ENCODE measurements at places on chromosomes 2 and 18.

DNA sequence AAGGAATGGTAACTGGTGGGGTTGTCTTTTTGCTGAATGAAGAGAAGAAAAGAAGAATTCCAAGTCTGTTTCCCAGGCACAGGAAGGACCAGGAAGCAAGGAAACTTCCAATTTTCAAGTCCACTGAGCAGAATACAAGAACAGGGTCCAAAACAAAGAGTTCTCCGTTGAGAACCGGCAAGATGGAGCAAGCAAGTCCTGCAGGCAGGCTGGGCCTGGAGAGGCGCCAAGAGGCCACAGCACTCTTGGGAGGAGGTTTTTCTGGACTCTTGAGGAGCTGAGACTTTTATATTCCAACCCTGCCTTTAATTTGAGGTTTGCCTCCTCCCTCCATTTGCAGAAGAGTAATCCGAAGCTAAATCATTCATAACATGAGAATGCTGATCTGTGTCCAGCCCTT lies 224.5 kb downstream of the IKZF2 start:
- DNase-seq, result no peak

GRCh38 chr2:145691659-145692058 lies 1171.7 kb upstream of the ZEB2 start:
- DNase-seq, result no peak

GRCh38 chr18:78716022-78716421 lies 263.6 kb upstream of the SALL3 start:
- DNase-seq, result no peak

DNA sequence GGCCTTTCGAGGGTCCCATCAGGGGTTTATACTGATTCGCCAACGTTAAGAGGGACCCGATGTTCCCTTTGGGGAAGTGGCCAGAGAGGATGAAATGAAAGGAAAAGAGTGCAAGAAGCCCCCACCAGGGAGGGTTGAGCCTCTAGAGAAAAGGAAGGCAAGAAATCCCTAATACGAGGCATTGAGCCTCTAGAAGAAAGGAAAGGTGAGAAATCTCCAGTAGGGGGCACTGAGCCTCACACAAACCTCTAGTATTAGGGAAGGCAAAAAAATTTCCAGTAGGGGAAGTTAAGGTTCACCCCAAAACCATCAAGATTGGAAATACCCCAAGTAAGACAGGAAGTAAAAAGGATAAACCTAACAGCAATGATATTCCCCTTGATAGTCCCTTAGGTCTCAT lies 9.8 kb upstream of the SAP130 start:
- no peak for DNase-seq

GRCh38 chr18:3356614-3357013 lies 93.4 kb upstream of the TGIF1 start:
- DNase-seq, result no peak

DNA sequence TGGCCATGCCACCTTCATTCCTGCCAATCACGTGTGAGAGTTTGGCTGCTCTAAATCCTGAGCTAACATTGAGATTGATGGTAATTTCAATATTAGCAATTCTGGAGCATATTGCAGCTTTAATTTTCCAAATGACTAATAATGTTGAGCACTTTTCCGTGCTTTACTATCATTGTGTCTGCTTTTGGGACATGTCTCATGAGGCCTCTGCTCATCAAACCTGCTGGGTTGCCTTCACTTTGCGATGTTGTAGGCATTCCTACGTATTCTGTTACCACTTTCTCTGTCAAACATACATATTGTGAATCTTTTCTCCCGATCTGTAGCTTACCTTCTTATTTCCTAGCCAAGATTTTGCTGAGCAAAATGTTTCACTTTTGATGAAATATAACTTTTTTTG lies 466.6 kb downstream of the GALR1 start:
- DNase-seq, result no peak

GRCh38 chr2:125167152-125167551 lies 1142.1 kb downstream of the CNTNAP5 start:
- DNase-seq, result no peak

GRCh38 chr2:160491911-160492371 lies 1.7 kb downstream of the RBMS1 start:
- no peak for DNase-seq

DNA sequence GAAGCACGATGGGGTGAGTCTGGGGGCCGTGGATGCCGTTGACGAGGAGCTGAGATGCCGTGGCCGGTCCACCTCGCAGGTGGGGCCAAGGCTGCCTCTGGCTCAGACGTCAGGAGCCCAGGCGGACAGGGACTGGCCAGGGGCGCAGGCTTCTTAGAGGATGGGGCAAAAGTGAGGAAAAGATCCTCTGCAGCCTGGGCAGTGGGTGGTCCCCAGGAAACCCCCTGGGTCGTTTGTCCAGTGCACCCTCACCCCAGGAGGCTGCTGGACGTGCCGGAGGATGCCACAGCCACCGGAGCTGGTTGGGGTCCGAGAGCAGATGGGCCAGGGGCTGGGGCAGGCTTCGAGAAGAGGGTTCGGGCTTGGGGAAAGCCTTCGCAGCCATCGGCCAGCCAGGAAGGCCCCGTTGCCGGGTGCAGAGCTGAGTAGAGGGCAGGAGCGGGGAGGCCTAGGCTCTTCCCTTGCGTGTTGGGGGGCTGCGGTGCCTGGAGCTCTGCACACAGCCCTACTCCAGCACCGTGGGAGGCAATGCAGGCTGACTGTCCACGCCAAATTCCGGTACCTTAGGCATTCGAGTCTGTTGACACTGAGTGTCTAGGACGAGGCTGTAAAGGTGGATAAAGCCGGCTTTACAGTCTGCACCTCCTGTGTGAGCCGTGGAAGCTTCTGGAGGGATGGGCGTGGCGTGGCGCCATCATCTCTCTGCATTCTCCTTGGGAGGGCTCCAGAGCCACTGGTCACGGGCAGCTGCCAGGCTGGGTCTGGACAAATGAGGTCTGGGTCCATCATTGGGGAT lies 18.8 kb downstream of the GPC1 start:
- DNase-seq, result no peak

DNA sequence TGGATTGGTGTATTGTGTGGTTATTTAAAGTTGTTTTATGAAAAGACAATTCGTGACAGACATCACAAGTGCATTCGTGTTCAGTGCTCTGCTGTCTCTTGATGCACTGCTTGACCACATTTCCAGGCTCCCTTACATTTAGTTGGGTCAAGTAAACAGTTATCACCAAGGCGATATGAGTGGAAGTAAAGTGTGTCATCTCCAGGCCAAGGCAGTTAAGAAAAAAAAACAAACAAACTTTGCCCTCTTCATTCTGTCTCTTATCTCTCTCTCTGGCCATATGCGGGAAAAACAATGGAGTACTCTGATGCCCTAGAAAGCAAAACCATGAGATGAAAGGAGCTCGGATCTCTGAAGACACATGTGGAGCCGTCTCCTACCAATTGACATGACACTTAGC lies 131.1 kb downstream of the DSEL start:
- no peak for DNase-seq

DNA sequence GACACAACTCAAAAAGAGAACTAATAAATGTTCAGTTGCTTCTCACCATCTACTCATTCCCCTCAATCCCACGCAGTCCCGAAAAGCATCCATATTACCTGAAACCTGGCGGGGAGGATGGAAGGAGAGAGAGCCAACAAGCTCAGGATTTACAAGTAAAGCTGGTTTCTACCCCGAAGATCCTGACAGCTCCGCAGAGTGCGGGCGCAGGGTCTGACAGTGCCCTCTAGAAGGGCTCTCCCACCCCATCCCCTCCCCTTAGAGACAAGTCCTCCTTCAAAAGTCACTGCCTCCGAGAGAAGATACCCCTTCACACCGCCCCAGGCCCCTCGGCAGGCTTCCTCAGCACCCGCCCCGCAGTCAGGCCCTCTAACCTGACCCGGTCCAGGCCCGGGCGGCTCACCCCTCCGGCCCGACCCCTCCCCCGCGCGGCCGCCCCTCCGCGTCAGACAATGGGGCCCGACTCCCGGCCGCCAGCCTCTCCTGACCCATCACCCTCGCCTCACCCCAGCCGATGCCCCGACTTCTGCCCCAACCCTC lies 550 bp downstream of the RAB1A start:
- no peak for DNase-seq

DNA sequence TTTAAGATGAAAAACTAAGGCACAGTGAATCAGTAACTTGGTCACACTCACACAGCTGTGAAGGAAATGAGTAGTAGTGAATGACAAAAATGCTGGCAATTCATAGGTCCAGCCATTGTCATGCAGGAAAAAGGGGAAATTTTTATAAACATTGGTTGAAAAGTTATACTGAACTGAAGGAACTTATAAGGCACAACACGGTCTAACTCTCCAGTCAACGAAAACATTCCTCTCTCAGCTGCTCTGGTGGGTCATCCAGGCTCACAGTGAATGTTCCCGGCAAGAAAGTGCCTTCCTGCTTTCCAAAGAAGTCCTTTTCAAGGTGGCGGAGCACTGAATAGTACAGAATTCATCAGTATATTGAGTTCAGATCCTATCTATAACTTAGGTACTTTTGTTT lies 476.1 kb downstream of the DCC start:
- DNase-seq, result no peak

DNA sequence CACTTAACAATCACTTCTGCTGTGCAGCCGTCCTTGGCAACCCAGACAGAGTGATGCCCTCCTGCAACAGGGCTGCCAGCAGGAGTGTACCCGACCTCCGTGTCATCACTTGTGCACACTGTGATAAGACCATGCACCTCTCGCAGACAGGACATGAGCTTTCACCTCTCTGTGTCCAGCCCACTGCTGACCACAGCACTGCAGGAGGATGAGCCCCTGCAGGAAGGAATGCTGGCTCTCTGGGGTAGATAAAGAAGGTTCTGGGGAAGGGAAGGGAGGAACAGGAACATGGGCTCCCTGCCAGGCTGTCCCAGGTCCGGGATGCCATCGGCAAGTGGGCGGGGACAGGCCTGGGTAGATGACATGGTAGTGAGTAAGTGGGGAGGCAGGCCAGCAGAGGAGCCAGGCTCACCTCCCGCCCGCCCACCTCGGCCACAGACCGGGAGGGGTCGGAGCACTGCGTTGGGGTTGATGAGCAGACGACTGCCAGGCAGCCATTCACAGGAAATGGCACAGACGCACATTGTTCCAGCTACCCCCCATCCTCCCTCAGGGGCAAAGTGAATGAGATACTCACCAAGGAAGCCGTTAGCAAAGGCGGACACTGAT lies 18.6 kb upstream of the COL6A3 start:
- DNase-seq, result no peak

- DNase-seq, result no peak
These were observed 287.6 kb downstream of the PHLPP1 start for GRCh38 chr18:63002803-63003445.

DNA sequence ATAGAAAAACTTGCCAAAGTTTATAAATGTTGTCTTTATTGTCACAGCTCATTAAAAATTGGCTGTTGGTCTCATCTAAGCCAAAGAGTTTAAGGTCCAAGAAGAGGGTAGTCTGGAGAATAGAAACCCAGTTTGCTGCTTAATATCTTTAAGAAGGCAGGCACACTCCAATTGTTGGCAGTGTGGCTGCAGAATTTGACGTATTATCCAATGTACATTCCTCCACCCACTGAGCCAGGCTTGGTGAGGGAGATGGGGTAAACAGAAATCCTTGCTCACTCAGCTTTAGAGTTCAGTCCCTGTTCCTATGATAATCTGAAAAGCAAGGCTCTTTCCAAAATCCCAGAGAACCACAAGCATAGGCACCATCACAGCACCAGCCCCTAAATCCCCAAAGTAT lies 10.7 kb upstream of the ADD2 start:
- no peak for DNase-seq

GRCh38 chr2:217654168-217654567 lies 348.6 kb downstream of the TNS1 start:
- DNase-seq, result no peak

- DNase-seq, result no peak
These were observed 151.2 kb downstream of the RNF144A start for GRCh38 chr2:7068457-7068856.

GRCh38 chr2:191180713-191181112 lies 29.9 kb upstream of the STAT4 start:
- no peak for DNase-seq

DNA sequence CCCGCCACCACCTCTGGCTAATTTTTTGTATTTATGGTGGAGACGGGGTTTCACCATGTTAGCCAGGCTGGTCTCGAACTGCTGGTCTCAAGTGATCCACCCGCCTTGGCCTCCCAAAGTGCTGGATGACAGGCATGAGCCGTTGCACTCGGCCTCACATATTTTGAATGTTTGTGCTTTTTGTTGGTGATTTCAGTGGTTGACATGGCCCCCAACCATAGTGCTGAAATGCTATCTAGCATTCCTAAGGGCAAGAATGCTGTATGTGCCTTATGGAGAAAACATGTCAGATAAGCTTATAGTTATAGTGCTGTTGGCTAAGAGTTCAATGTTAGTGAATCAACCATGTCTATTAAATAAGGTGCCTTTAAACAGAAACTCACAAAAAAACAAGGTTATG lies 8.9 kb downstream of the ZAP70 start:
- DNase-seq, result no peak

DNA sequence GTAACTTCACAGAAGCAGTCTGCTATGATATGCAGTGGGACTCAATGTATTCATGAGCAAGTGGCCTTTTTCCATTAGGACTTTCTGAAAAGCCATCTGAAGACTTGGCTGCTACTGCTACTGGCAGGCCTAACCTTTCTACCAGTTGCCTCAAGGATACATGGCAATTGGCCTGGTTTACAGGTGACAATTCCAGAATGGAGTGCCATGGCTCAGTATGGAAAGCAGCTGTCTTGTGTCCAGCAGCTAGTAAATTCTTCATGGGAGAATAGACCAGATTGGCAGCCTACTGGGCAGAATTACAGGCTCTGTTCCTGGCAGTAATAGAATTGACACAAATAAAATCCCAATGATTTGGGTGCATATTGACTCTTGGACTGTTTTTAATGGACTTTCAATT lies 12.6 kb upstream of the TMX3 start:
- no peak for DNase-seq

DNA sequence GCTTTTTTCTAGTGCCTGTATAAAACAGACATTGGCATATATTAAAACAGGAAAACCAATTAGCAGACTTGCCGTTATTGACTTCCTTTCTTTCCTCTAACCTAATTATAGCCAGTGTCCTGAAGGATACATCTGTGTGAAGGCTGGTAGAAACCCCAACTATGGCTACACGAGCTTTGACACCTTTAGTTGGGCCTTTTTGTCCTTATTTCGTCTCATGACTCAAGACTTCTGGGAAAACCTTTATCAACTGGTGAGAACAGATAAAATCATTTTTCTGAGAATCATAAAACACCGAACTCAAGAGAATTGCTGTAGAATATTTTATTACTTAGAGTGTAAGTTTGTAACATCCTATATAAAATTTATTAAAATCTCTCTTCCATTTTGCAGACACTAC lies 74.3 kb downstream of the SCN2A start:
- no peak for DNase-seq

DNA sequence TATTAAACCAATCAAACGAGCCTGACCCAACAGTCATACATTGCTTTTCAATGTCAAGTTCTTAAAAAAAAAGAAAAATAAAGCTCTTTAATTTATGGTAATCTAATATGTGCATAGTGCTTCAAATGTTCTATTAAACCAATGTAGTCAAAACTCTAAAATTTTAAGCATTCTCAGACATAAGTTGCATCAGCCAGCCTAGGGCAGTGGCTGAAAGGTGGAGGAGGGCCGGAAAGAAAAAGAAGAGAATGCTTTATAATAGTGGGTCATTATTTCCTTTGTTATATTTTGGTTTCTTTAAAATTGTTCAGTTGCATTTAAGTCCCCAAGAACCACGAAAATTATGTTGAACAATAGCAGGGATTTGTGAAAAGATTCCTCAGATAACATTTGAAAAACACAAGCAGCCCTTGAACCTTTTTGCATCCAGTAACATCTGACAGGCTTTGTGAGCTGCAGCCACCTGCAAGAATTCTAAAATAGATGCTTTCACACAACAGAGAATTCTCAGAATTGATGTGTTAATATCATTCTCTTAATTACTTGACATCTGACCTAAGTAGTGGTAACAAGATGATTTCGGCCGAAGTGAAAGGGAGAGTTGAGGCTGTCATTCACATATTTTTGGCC lies 252.1 kb downstream of the CDCA7 start:
- DNase-seq, result no peak

All from esophagus squamous epithelium (tissue), 5 donors.